MCF 10A (cell line): ENCODE measurements at places on chromosomes 6 and 20. TPM values are rescaled to one million over a fixed set of nuclear protein-coding genes. Genes with fewer than 3 reads are reported as not detected.

The PI16 gene
- total RNA-seq, result not detected in 2 replicates

The YWHAB gene
- total RNA-seq, result 235 and 250 TPM in 2 replicates

The CCDC170 gene
- total RNA-seq, result not detected in 2 replicates

The EDEM2 gene
- total RNA-seq, result 23.6 and 30.2 TPM in 2 replicates

The LTA gene
- total RNA-seq, result not detected in 2 replicates

The HLA-DMB gene
- not detected in 2 replicates for total RNA-seq

The CUTA gene
- total RNA-seq, result 212 and 231 TPM in 2 replicates

The FNDC11 gene
- total RNA-seq, result 2.4 and 3.9 TPM in 2 replicates

The ARMH2 gene
- total RNA-seq, result not detected in 2 replicates

The SPATA2 gene
- total RNA-seq, result 5.5 and 8.6 TPM in 2 replicates

The BRPF3 gene
- 19.4 and 21.1 TPM in 2 replicates for total RNA-seq

The SNAP25 gene
- not detected in 2 replicates for total RNA-seq

DNA sequence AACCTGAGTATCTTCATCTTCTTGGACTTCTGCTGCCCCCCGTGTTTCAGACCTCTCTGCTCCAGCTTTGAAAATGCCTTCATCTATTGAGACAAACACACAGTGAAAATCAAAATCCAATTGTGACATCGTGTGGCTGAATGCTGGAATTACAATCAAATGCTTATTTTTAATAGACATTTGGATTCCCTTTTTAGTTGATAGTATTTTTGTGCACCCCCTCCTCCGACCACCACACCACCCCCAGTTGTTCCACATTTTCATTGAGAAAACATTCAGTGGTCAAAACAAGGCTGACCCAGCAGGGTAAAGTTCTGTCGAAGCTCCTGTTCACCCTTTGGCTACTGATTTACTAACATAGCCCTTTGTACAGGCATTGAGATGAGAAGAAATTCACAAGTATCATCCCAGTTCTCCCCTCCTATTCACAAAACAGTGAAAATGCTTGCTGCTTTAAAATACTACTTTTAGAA, 79.0 kb downstream of the NRSN1 start:
- peak; percentile 61 for DNase-seq

DNA sequence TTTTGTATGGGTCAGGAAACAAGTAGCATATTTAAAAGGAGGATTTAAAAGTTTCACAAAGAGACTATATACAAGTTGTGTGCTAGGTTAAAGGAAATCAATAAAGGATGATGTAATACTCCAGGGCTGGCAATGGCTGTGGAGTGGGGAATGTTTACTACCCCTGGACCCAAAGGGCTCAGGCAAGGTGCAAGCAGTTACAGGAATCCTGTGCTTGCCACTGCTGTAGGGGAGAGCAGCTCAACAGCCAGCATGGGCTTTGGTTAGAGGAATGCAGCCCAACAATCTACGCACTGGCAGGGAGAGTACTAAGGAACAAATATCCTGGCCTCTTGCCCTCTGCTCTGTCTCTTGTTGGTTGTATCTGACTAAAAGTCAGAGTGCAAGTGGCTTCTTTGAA, 1642.2 kb downstream of the KHDRBS2 start:
- no peak for DNase-seq

DNA sequence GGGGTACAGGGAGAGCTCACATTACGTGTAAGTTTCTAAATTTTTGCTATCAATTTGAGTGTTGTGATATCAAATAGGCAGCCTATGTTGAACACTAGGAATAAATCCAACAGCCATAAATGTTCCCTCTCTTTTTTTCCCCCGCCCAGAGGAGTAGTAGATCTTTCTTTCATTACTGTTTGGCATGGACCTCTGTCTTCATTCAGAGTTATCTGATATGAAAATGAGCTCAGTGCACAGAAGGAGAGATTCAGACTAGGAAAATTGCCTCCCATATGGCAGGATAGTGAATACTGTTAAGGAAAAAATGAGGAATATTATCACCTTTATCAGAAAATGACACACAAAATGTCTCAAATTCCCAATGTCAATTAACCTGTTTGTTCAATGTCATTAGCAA, 110.0 kb upstream of the EYS start:
- DNase-seq, result no peak

GRCh38 chr6:87336367-87336766, 7.3 kb upstream of the GJB7 start:
- no peak for DNase-seq

- DNase-seq, result peak; percentile 4
Measured at GRCh38 chr20:38827770-38828281, 22.3 kb downstream of the PPP1R16B start.

DNA sequence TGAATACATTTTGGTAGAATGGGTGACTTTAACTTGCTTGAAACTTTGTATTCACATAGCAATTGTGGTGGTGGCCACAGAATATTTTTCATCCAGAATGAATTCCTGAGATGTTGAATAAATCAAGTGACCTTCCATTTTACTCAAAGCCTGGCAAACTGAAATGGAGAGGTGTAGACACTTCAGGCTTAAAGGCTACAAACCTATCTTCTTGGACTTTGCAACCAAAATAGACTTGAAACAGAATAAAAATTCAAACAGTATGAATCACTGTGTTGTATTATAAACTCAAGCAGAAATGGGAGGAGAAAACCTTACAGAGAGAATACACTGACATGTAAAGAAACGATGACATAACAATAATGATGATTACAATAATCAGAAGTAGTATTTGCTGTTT, 371.6 kb downstream of the BCKDHB start:
- no peak for DNase-seq

DNA sequence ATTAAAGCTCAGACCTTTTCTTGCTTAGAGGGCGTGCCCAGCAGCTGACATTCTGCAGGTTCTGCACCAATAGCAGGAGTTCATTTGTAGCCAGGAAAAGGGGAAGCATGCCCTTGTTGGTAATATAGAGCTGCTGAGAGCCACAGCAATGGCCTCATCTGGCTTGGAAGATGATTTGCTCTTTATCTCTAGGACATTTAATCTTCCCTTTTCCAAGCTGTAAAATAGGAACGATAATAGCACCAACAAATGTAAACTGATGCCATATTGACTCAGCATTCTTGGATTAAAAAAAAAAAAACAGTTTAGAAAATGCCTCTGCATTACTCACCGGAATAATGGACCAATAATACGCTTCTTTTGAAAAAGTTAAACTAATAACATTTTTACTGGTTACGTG, 93.4 kb upstream of the SLC2A12 start:
- DNase-seq, result no peak

DNA sequence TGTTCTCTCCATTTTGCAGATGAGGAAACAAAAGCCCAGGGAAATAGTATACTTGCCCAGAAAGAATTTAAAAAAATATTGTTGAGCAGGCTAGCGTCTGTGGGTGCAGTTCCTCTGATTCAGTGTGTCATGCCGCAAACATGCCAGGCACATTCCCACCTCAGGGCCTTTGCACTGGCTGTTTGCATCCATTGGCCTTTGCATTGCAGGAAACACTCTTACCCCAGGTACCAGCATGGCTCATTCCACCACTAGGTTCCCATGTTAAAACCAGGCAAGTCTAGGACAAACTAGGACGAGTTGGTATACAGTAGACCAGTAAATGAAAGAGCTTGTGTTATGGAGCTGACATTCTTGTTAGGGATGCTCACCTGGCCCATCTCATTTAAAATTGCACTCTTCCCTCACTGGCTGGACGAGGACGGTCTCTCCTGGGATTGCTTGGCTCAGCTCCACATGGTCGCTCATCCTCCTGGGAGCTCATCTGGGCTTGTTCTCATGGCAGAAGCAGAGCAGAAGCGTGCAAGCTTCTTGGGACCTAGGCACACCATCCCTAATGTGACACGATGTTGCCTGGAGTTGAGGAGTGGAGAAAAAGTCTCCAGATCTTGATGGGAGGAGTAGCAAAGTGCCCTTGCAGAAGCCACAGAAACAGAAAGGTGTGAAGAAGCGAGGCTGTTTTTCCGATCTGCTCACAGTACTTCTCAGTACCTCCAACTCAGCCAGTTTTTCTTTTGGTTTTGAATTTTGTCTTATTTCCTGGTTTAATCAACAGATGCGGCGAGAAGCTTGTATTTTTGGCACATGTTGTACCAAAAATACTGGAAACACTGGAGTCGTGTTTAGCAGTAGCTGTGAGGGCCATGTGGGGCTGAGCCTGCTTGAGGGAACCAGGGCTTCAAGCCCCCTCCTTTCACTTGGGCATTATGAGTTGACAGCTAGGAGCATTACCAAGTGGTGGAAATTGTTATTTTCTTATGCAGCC, 13.9 kb downstream of the ZNF831 start:
- DNase-seq, result no peak

DNA sequence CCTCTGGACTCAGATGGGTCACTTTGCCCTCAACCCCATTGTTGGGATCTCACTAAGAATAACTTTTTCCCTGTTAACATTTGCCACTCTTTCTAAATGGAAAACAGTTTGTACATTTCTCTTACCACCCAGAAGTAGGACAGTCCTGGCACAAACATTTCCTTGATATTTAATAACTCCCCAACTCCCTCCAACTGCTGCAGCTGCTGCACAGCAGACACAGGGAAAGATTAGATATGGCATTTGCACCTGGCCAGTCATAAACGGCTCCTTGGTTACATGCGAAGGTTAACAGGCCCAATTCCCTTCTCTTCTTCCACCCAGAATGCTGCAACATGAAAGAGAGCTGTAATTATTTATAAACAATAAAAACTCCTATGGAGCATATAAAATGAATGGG, 55.9 kb upstream of the SOX4 start:
- no peak for DNase-seq

GRCh38 chr6:119736296-119737021, 386.9 kb upstream of the MAN1A1 start:
- DNase-seq, result no peak

GRCh38 chr20:23366384-23366783, 4.4 kb downstream of the GZF1 start:
- no peak for DNase-seq

DNA sequence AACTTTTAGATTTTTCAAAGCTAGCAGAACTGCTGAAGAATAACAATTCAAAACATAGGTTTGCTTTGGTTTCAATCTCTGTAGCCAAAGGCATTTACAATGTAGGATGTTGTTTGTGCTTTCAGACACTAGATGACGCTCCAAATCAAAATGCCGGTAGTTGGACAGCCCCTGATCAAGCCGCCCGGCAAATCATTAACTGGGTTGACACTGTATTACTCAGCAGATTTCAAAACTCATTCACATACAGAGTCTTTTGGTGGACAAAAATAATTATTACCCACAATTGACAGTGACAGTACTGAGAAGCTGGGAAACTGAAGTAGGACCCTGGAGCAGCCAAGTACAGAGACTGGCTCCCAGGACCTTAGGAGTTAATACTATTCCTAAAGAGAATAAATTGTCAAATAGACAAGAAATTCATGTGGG, 21.3 kb upstream of the HFE start:
- peak; percentile 87 for DNase-seq

- DNase-seq, result no peak
Measured at GRCh38 chr6:164398647-164399046, 910.8 kb downstream of the C6orf118 start.

- no peak for DNase-seq
Measured at GRCh38 chr6:14447240-14447639, 329.7 kb downstream of the CD83 start.

- DNase-seq, result peak; percentile 58
Measured at GRCh38 chr20:23641936-23642751, 4.4 kb upstream of the CST3 start.

DNA sequence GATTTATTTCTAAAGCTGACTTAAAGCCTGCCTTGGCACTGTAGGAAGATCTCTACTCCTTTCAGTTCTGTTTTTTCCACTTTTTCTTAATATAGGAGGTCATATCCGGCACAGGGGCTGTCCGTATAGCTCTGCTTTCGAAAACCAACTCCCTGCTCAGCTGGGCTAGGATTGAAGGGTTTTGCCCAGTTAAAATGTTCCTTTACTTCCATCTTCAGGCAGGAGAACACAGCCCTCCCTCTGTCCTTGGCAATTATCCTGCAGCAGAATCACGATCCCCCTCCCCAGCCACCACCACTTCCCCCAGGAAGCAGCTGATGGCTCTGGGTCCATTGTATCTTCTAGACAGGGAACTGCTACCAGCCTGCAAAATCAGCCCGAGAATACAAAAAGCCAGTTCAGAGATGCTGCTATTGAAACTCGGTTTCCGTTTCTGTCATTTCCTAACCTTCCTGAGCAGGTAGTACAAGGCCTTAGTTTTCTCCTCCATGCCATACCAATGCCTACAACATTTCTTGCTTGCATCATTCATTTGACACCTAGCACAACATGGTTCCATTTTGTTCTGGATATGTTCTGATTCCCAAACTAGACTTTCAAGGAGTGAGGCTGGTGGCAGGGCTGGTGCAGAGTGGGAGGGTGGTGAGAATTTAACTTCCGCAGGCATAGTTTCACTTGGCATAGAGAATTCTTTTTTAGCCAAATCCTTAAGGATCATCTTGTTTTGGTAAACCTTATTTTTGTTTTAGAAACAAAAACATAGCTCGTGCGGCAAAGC, 53.9 kb downstream of the FAM50B start:
- no peak for DNase-seq
